ENCODE measurements at places on chromosomes 3 and 15.

GRCh38 chr3:87246662-87247429, 19.7 kb downstream of the CHMP2B start:
- no peak for DNase-seq

DNA sequence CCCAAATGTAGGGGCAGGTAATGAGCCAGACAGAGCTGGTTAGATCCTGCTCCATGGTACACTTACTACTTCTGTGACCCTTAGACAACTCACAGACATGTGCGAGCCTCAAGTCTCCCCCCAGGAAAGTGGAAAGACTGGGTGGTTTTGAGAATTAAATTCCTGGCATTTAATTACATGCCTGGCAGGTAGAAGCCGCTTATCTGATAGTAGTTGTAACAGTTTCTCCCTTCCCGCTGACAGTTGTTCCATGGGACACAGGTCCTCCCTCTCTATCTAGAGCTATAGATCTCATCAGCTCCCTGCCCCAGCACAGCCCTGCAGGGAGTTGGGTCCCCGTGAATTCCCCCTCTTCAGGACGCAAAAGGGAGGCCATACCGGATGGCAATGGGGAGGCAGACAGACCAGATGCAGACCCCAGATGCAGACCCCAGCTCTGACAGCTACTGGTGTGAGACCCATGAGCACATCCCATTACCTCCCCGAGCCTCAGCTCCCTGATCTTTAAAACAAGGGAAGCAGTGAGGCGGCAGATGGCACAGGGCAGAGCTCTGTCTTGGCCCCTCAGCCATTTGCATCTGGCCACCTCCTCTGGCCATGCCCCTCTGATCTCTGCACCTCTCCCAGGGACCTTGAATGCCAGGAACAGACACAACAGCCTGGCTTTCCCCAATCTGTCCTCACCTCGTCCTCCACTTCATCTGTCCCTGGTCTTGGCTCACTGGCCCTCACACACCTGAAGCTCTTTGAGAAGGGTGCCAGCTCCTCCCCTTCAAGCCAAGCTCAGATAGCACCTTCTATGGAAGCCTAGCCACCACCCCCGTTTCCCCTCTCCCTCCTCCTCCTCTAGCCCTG, 34.1 kb upstream of the NR2C2 start:
- DNase-seq: no peak

DNA sequence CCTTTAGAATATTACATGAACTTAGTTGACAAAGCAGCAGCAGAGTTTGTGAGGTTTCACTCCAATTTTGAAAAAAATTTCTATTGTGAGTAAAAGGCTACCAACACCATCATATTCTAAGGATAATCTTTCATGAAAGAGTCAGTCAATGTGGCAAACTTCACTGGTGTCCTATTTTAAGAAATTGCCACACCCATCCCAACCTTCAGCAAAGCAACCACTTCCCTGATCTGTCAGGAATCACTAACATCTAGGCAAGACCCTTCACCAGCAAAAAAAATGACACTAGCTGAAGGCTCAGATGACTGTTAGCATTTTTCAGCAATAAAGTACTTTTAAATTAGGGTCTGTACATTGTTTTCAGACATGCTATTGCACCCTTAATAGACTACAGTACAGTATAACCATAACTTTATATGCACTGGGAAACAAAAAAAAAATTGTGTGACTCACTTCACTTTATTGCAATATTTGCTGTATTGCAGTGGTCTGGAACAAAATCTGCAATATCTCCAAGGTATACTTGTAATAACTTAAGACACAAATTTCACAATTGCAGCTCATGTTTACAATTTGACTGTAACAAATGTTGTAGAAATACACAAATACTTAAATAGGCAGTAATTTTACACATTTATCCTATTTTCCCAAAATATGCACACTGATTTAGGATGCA, 38.9 kb upstream of the ALCAM start:
- no peak for DNase-seq

- DNase-seq: no peak
These were observed 28.0 kb downstream of the GABRB3 start for GRCh38 chr15:26744894-26745293.

GRCh38 chr3:156383441-156384025, 171.4 kb downstream of the SSR3 start:
- peak; percentile 29 for DNase-seq

GRCh38 chr15:50277370-50277769, 11.8 kb upstream of the HDC start:
- DNase-seq: no peak

DNA sequence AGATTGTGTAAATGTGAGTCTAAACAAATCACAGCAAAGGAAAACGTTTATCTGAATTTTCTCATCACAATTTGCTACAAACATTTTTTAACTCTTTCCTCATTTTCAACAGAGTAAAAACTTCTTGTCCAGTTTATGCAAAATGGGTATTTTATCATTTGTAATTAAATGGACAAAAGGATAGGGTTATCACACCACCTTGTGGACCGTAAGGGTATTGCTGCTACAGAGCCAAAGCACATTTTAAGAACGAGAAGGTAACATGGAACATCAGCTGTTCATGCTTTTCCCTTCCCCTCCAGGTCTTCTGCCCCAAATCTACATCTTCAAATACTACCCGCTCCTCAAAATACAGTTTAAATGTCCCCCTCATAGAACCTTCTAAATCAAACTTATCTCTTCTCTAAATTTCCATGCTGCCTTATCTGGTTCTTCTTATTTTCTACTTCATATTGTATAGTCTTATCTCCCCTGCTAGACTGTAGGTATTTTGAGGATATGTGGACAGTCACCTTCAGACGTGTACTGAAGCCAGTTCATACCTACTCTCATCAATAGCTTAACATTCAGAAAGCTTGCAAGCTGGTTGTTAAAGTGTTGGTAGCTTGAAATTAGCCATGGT, 12.8 kb upstream of the SETMAR start:
- no peak for DNase-seq

GRCh38 chr3:186871403-186871924, 29.0 kb downstream of the ADIPOQ start:
- no peak for DNase-seq

GRCh38 chr3:16884748-16885592, at the start of gene PLCL2:
PLCL2 (plus strand) TSS chr3:16884955; CDS start chr3:16885040, 85 bp downstream.
- DNase-seq: peak; percentile 52

DNA sequence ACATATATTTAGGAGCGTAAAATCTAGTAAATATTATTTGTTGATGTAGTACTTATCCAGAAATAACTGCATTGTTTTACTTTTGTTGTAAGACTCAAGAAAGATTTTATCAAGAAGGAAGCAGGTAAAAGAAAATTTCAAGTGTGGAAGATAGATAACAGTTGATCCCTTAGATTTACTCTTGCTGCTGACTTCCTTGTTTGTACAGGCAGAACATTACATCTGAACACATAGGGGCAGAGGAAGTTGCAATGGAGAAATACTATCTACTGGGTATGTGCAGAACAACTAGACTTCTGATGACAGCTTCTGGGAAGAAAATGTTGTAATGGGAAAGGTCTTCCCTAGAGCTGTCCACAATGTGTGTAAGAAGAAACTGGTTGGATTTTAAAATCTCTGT, 350.6 kb downstream of the NLGN1 start:
- no peak for DNase-seq

GRCh38 chr3:197889204-197889930, 60.6 kb upstream of the RPL35A start:
- DNase-seq: no peak

DNA sequence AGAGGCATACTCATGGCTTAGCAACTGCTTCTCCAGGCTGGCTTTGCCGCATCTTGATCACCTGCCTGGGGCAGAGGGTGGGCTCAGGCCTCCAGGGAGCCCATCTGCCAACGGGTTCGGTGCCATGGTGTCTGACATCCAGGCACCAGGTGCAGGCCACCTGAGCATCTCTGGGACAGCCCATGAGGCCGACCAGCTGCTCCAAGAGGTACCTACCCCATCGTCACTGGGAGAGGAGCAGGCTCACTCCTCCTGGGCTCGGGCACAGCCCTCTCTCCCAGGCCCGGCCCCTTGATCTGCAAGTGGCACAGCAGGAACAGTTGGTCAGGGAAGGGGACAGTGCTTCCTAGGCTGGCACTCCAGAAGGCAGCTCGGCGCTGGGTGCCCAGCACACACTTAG, 21.9 kb downstream of the TPRA1 start:
- no peak for DNase-seq

DNA sequence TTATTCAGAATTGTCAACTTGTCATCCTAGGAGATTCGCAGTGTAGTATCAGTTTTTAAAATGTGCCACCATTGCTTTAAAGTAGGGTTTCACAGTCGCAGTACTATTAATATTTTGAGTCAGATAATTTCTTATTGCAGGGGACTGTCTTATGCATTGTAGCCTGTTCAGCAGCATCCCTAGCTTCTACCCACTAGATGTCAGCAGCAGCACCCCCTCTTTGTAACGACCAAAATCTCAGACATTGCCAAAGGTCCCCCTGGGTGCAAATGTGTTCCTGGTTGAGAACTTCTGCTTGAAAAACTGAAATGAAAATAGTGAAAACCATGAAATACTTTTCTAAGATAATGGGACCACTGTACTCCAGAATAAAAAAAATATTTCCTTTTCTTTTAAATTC, 474.8 kb downstream of the CNTN3 start:
- no peak for DNase-seq

- no peak for DNase-seq
These were observed 176.9 kb upstream of the SOX2 start for GRCh38 chr3:181534781-181535221.

- no peak for DNase-seq
These were observed 76.0 kb upstream of the TSC22D2 start for GRCh38 chr3:150331978-150332568.

GRCh38 chr15:82624438-82624837, 22.7 kb downstream of the CPEB1 start:
- DNase-seq: no peak

DNA sequence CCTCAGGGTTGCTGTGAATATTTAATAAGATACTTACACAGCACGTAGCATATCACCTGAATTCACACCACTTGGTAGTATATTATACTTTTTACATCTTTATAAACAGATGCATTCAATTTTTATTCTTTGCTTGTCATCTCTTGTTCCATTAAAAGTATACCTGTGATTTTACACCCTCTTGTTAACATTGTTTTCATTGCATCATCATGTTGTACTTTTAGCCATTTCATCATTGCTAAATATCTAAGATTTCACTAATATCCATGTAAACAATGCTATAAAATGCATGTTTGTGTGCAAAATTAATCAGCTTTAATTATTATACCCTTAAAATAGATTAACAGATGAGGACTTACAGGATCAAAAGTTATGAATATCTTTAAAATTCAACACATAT, 155.3 kb downstream of the MEX3B start:
- no peak for DNase-seq

DNA sequence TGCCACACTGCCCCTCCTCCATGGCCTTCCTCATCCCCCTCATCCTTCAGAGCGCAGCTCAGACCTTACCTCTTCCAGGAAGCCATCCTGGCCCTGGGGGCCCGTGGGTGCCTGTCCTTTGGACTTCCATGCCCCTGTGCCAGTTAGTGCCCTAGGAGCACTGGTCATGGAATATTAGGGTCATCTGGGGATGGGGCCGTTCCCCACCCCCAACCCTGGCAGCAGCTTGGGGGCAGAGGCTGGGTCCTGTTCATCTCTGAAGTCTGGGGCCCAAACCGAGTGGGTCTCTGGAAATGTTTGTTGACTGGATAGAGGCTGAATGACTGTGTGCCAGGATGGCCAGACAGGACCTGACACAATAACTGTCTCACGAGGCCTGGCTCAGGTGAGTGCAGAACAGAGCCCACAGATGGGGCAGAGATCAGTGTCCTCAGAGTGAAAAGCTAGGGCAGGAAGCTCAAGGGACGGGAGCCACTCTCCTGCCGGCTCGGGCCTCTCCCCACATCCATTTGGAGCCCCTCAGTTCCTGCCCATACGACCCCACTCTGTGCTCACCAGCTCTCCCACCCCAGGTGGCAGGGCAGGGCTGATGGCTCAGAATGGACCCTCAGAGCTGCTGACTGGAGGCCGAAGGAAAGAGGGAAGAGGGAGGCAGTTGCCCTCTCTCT, 62.5 kb downstream of the TLE3 start:
- DNase-seq: no peak

DNA sequence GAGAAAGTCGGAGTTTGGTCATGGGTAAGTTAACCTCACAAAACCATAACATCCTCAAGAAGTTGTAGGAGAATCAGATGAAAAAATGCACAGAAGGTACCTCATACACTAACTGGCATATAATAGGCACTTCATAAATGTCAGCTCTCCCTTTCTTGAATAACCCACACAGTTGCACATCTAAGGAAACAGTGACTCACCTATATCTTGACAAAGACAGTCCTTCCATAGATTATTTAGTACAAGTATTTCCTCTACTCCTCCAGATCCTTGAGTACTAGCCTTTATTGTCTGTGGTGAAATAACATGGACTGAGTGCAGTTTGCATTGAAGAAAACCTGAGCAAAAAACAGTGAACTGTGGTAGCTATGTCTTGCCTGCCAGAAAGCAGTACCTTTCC, 46.6 kb downstream of the MAGI1 start:
- DNase-seq: no peak

DNA sequence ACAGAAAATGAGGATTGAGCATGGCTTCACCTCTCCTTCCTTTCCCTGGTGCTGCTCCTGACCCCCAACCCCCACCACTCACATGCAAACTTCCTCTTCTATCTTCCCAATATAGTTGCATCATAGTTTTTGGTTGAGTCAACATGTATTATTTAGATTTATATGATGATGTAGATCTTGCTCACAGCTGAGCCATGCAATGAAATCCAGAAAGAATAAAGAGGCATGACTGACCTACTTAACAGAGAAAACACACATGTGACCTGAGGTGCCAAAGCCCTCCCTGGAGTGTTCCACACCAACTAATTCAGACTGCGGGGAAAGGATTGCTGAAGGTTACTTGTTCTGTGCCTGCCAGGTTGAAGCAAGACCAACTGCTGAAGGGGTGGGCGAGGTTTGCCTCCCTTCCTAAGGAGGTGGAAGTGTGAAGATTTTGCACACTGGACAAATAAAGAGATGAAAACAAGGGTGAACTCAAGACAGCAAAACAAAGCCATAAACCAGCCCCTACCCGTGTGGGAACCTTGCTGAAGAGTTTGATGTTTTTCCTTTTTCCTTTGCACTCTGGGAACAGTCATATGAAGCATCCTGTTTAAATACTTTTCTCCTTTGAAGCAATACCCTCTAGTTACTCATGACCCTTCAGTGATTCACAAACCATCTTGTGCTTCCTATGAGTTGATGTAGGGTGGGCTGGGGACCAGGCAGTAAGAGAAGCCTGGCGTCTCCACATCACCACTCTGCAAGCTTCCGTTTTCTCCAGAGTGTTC, 155.2 kb upstream of the UBE2E1 start:
- no peak for DNase-seq

DNA sequence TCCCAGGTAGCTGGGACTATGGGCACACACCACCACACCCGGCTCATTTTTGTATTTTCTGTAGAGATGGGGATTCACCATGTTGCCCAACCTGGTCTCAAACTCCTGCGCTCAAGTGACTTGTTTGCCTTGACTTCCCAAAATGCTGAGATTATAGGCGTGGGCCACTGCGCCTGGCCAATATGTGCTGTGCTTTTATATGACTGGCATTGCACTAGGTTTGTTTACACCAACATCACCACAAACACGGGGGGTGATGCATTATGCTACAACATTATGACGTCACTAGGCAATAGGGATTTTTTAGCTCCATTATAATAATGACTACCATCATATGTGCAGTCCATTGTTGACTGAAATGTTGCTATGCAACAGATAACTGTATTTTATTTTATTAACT, 6.9 kb downstream of the APH1B start:
- no peak for DNase-seq
